Stimulated activated CD8-positive, alpha-beta memory T cell treated with anti-CD3 and anti-CD28 coated beads, Interleukin-4, amount 100 ng/mL, for 4 hours (primary cell): ENCODE measurements at places on chromosomes 16 and 17.

DNA sequence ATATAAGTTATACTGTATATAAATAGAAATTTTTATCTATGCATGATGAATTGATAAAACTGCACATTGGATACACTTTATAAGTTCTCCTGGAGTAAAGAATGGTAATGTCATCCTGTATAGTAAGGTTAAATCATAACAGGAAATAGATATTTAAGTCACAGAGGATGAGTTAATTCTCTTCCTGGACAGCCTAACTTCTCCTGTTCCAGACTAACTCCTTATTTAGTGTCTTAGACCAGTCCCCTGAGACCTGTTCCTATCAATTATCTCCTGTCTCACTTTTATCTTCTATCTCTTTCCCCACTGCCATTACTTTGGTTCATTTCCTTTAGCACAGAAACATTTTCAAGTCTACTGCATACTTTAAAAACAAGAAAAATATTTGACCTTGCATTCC is 46.5 kb downstream of the SSH2 start:
- no peak for DNase-seq

GRCh38 chr17:51032850-51033249 is 87.8 kb downstream of the SPAG9 start:
- no peak for DNase-seq

- no peak for DNase-seq
These were observed 14.5 kb downstream of the PRSS54 start for GRCh38 chr16:58280146-58280845.

- no peak for DNase-seq
These were observed 57.3 kb upstream of the HNF1B start for GRCh38 chr17:37802061-37802595.

- DNase-seq, result no peak
These were observed 418.7 kb downstream of the KCNJ2 start for GRCh38 chr17:70588003-70588402.

DNA sequence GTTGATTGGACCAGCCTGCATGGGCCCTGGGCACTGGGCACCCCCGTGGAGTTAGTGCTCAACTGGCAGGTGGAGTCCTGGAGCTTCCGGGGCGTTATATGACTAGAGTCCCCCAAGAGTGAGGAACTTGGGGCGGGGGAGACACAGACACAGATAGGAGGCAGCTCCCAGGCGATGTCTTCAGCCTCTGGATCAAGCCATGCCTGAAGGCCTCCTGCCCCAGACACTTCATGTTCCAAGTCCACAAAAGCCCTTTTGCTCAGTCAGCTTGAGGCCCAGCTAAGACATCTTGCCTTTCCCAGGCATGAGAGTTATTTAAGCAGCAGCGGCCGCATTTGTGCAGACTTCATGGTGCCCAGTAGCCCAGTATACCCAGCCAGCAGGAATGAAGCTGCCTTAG is 136.6 kb upstream of the CIBAR2 start:
- no peak for DNase-seq

DNA sequence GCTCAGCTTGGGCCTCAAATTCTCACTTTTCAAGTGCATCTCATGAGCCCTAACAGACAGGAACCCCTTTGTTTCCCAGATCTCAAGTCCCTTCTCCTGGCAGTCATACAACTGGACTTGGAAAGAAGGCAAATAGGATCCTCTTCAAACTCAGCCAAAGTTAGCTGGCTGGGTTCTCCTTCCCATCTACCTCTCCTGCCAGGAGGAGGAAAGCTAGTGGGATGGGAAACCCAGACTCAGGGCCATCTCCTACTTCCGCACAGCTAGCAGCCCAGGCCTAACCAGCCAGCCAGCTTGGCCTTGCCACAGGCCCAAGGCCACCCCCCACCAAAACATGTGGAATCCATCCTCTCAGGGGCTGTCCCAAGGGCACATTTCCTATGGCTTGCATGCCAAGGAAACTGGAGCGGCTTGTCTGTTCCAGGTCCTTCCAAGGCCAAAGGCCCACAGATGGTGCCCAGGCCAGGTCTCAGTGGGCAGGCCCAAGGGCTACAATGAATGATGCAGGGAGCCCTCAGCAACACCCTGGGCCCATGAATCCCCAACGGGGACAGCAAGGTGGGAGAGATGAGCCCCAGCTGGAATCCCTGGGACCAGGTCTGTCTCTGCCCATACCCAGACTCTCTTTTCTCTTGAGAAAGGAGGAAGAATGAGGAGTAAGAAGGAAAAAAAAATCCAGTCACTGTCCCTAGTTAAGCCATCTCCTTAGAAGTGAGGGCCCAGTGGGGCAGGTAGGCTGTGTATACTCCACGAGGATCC is 1.7 kb downstream of the SMARCD2 start:
- no peak for DNase-seq

GRCh38 chr16:52456368-52456767 is 90.6 kb downstream of the TOX3 start:
- no peak for DNase-seq

DNA sequence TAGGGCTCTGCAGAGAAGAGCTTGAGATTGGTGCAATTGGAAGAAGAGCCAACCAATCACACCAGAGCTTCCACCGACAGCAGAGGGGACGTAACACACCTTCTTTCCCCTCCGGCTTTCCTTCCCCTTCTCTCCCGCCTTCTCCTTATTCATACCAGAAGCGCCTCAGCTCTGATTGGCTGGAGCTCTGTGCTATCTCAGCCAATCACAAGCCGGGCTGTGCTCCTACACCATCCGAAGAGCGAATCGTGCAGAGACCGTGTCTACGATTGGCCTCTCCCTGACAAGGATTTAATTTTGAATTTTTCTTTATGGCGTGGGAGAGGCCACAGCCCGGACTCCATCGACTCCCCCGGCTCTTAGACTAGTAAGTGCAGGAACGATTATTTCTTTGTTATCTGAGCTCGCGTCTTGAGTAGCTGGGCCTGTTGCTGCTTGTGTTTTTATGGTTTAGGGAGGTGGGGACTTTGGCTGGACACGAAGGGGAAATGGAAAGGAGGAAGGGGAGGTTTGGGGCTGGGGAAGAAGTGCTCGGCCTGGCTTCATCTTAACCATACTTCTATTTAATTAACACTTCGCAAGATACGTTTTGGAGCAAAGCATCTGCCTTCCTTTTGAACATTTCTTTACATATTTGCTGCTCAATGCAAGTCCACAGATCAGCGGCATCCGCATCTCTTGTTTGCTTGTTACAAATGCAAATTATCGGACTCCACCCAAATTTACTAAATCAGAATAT is at the start of gene PRR11:
Gene PRR11 (plus strand): TSS at position 308 of the 739 bp plus-strand sequence. CDS start 14,007 bp downstream, outside the sequence.
- DNase-seq, result peak; percentile 82

DNA sequence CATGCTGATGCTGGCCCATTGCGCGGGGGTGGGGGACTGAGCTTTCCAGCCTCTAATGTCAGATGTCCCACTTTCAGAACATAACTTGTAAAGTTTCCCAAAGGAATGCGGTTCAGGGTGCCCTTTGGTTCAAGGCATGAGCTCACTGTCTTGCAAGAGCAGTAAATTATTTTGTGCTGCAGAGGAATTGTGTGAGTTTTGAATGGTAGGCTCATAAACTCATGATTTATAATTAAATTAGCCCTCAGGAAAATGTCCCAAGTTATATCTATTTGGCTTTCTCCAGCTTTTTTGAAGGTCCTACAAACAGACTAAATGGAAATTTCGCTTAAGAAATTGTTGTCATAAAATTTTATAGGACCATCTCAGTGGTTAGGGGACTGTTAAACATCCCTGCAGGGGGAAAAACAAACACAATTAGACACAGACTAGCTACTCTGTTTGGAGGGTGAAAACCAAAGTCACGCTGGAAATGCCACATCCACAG is 321.8 kb downstream of the HS3ST3B1 start:
- no peak for DNase-seq

DNA sequence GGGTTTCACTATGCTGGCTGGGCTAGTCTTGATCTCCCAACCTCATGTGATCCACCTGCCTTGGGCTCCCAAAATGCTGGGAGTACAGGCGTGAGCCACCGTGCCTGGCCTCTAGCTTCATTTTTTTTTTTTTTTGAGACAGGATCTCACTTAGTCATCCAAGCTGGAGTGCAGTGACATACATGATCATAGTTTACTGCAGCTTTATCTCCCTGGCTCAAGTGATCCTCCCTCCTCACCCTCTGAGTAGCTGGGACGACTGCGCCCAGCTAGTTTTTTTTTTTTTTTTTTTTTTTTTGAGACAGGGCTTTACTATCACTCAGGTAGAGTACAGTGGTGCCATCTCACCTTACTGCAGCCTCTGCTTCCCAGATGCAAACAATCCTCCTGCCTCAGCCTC is 9.7 kb downstream of the RPA1 start:
- no peak for DNase-seq

DNA sequence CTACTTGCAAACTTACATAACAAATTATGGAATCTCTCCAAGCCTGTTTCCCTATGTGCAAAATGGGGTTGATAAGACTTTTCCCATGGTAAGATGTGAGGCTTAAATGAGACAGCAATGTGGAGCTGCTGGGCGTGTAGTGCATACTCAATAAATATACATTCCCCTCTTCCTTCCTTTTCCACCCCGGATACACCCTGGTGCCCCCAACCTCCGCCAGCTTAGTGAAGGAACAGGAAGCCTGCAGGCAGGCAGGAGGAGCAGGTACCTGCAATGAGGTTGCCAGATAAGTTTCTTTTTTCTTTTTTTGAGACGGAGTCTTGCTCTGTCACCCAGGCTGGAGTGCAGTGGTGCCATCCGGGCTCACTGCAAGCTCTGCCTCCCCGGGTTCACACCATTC is 14.9 kb downstream of the C17orf50 start:
- no peak for DNase-seq

DNA sequence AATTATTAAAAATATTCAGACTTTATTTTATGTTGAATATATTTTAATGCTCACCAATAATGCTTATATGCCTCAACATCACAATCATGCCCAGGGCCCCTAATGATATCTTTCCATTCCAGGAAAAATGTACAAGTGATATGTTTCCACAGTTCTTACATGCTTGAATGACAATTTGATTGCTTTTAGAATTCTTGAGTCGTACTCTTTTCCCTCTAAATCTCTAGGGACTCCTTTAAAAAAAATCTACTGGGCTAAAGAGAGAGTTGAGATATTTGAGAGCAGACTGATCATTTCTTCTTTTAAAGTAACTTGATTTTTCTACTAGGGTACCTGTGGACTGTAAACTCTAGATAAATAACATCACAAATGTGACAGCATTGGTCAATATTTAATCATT is 18.2 kb upstream of the HLF start:
- DNase-seq, result no peak

GRCh38 chr17:76351526-76352071 is 2.1 kb downstream of the PRPSAP1 start:
- no peak for DNase-seq

DNA sequence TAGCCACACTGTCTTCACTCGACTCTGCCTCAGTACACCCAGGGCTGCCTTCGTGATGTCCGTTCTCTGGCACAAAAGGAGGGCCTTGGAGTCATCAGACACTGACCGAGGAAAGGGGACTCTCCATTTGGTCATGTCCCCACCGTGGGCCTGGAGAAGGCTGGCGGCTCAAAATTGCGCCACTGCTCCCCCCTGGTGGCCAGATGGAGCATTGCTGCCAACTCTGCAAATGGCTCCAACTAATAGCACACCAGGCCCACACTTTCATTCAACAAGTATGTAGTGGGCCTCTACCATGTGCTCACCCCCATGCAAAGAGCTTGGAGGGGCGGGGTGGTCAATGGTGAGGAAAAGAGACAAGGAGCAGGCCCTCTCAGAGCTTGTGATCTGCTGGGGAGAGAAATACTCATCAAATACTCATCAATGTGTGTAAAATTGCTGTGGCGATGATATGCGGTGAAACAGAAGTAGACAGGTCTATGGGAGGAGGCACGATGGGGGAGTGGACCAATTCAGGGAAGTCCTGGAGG is 5.2 kb upstream of the GRIN2C start:
- DNase-seq, result peak; percentile 54

DNA sequence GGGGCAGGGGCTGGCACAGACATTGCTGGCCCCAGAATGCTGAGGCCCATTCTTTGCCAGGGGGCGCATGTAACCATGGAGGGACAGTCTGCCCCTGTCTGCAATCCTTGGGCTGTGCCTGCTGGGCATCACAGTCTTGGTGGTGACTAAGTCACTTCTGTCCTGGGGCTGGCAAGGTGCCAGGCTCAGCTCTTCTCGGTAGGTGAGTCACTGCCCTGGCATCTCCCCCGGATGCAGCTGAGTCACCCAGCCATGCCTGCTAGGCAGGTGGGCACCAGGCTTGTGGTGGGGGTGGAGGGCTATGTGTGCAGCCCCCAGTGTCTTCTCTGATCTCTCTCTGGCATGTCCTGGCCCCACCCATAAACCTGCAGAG is 5.6 kb downstream of the RARA start:
- DNase-seq, result peak; percentile 89

DNA sequence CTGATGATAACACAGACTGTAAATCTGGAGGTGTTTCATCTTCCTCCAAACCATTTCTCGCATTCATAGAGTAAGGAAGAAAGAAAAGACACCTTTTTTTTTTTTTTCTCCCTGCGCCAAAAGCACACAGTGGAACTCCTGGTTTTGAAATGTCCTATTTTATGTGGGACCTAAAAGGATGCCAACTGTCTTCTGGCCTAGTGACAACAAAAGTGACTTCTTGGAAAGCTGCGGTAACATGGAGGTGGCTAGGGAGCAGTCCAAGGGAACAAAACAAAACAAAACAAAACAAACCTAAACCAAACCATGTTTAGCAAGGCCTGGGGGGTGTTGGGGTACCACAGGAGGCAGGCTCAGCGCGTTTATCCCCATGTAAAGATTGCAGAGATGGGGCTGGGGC is 174.8 kb downstream of the XYLT1 start:
- no peak for DNase-seq

- DNase-seq, result no peak
These were observed 95.7 kb downstream of the WNT3 start for GRCh38 chr17:46722662-46723285.

DNA sequence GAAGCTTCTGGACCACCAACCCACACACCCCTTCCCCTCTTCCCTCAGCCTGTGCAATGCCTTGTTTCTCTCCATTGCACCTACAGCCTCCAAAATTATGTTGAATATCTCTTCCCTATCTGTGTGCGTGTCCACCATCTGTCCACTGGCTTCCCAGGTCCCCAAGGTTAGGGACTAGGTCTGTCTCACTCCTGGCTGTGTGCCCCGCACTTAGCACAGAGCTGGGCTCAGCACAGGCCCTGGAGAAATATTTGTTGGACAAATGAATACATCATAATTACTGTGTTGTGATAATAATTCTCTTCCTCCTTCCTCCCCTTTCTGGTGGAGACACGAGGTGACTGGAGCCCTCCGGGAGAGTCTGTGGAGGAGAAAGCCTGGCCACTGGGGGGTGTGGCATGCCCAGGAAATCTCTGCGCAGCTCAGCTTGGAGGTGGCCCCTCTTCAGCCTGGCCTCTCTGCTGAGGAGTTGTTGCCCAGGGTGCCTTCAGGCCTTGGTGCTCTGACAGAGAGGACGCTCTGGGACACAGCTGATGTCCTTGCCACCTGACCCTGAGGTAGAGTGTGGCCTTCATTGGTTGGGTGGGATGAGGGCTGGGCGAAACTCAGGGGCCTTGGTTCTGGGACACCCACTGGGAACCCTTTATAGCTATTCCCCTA is 3.3 kb upstream of the BRD7 start:
- no peak for DNase-seq

GRCh38 chr17:15456972-15457722 is 10.3 kb downstream of the CDRT4 start:
- DNase-seq, result no peak
